ENCODE measurements at places on chromosomes 1 and 21.

DNA sequence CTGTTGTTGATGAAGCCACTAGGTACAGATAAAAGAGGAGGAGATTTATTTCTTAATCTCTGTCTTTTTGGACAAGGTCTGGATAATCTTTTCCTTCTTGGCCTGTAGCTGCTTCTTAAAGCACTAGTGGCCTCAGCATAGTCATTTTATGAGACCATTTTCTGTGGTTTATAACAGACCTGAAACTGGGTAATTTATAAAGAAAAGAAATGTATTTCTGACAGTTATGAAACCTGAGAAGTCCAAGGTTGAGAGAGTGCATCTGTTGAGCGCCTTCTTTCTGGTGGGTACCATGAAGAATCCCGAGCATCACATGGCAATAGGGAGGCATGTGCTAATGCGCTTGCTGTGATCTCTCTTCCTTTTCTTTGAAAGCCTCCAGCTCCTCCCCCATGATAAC, 36.7 kb upstream of the PDC start:
- no peak for DNase-seq

GRCh38 chr1:207861442-207862177, 49.3 kb downstream of the CD34 start:
- no peak for DNase-seq

- DNase-seq, result no peak
Measured at GRCh38 chr1:53207726-53208125, 11.1 kb downstream of the CPT2 start.

GRCh38 chr1:210769473-210769872, 364.5 kb downstream of the KCNH1 start:
- DNase-seq, result no peak

- DNase-seq, result no peak
Measured at GRCh38 chr1:55195521-55196233, 19.5 kb downstream of the USP24 start.

GRCh38 chr1:108570128-108570527, 10.2 kb downstream of the EEIG2 start:
- peak; percentile 39 for DNase-seq

GRCh38 chr1:176244851-176245250, 37.8 kb upstream of the COP1 start:
- DNase-seq, result no peak

DNA sequence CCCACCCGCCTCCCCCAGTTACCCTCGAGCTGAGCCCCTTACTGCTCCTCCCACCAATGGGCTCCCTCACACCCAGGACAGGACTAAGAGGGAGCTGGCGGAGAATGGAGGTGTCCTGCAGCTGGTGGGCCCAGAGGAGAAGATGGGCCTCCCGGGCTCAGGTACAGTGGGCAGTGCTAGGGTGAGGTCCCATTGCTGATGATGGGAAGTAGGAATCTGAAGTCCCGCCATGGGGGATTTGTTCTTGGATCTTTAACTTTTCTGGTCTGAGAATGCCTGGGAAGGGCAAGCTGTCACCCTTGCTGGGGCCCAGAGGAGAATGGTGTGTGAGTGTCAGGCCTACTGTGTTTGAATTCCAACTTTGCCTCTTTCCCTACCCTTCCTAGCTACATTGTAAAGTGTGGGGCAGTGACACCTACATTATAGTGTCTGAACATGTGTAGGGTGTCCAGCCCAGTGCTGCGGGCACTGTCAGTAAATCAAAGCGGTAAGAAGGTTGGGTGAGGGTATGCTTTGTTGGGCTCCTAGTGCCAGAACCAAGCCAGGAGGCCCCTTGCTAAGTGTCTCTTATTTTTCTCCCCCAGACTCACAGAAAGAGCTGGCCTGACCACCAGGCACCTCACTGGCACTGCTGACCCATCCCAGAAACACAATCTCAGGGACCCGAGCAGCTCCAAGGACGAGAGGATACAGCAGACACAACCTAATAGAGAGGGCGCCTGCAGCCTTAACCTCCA, 44.7 kb downstream of the YARS1 start:
- no peak for DNase-seq

DNA sequence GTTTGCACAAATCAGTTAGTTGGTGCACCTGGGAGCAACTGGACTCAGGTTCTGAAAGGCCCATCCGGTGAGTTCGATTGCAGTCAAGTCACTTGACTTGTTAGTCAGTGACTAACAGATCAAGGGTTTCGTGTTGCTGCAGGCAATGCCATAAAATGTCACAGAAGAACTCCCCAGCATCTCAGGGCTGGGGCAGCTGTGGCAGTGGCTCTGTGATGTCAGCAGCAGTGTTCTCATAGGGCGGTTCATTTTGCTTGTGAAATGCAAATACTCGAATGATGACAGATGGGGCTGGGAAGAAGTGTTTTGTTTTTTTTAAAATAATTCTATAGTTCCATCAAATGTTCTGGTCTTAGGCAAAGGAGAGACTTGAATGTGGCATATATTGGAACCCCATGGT, 287.8 kb downstream of the LMX1A start:
- DNase-seq, result no peak

- no peak for DNase-seq
Measured at GRCh38 chr1:167612587-167613385, 17.2 kb upstream of the RCSD1 start.

GRCh38 chr1:108192581-108192980, 7.6 kb downstream of the SLC25A24 start:
- no peak for DNase-seq

DNA sequence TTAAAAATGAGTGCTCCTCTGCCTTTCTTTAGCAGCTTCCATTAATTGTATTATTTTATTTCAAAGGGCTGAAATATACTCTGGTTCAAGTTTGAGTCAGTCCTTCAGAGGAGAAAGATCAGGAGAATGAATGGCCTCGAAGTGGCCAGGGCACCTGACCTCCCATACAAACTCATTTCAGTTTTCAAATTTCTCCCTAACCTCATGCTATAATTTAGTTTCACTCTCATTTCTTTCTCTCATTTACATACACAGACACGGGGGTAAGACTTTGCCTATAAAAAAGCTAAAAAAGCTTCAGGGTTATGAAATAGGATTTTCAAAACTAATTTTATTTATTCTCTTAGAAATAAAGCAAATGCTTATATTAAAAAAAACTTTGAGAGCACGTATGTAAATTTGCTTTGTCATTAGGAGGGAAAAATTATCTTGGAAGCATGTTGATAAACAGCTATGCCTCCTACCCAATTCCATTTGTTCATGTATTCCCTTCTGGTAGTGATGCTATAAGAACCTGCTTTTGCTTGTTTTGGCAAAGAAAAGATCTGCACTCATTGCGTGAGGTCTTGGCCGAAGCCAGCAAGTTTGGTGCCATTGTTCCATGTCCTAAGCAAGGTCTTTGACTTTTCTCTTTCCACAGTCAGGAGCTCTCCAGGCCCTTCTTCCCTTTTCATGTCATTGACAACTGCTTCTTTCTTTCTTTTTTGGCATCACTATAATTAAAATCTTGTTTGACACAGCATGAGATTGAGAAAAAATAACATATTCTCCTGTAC, 80.4 kb upstream of the LRRC53 start:
- DNase-seq, result no peak

DNA sequence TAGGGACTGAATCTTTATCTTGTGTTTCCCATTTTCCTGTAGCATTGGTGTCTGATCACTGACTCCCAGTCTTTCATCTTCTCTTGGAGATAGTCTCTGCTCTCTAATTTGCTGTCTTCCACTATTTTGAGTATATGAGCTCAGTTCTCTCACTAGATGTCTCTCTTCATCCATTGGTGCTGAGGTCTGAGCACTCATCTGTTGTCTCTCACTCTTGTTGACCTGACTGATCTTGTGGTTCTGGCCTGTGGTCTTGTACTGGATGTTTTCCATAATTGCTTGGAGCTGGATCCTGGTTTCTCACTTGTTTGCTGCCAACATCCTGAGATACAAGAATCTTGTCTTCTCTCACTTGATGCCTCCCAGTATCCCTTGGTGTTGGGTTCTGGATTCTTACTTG, 25.1 kb upstream of the S100A11 start:
- no peak for DNase-seq

DNA sequence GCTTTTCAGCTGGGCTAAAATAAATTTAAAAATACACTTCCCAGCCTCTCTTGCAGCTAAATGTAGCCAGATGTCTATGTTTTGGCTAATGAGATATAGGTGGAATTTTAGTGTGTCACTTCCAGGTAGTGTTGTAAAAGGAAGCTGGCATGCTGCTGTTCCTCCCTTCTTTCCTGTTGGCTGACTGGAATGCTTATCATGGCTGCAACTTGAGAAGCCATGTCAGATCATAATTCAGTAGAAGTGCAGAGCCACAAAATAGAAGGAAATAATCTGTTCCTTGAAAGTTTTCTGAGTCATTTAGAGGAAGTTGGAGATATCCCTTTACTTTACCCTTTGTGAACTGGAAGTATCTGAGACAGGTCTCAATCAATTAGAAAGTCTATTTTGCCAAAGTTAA, 10.9 kb upstream of the RBM15 start:
- no peak for DNase-seq

GRCh38 chr1:225735252-225736149, 42.1 kb upstream of the SRP9 start:
- peak; percentile 99 for DNase-seq

DNA sequence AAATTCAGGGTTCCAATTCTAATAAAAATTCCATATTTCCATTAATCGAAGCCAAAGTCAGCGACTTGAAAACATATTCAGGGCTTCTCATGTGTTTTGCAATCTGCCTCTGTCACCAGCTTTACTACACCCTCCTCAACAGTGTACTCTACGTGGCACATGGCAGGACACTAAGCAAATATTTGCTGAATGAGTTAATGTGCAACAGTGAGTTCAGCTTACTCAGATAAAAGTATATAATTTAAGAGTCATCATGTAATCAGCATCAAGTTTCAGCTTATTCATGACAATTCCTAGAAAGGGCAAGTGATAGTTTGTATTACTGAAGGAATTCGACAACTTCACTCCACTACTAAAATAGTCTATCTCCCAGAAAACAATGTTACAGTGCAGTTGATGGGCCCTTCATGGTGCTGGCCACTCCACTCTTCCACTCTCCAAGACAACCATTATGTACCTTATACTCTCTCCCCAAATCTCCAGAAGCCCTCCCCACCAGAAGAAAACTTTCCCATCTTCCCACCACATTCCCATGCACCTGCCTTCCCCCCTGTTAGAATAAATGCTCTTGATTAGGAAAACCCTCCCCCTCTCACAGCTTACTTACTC, 97.3 kb downstream of the TTLL7 start:
- no peak for DNase-seq

- no peak for DNase-seq
Measured at GRCh38 chr1:174913225-174913903, 86.4 kb upstream of the CACYBP start.

DNA sequence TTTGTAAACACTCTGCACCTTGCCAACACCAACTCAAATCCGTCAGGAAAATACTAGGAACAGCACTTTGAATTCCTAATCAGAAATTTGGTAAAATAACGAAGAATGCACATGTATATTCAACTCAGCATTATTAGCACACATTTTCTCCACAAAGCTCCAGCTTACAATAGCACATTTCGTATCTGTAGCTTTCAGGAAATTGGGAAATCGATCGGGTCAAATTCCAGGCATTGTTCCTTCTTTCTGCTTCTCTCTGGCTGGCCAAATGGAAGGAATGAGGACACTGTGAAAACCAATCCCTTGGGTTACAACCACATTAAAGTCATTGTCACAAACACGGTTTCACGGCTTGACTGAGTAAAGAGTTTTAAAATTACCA, 58.6 kb downstream of the NPHP4 start:
- no peak for DNase-seq

GRCh38 chr1:45335855-45336324, 4.1 kb upstream of the TOE1 start:
- DNase-seq, result no peak

DNA sequence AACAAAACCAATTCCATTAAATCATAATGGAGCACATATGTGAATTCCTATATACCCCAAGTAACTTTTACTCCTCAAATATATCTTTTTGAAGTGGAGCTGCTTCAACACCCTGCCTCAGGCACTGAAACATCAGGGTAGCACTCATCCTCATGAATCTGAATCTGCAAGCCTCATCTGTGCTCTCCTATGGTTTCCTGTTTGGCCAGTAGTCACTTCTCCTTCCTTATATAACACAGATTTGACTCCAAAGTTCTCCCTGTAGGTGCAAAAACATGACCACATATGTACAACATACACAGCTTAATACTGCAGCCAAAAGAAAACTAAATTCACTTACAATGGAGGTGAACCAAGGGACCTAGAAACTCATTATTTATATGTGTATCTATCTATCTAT, 7.2 kb downstream of the TRIT1 start:
- DNase-seq, result no peak

- DNase-seq, result peak; percentile 70
Measured at GRCh38 chr1:197180252-197180878, 33.9 kb upstream of the ASPM start.

GRCh38 chr1:40315795-40316594, 1.1 kb downstream of the COL9A2 start:
- DNase-seq, result no peak

DNA sequence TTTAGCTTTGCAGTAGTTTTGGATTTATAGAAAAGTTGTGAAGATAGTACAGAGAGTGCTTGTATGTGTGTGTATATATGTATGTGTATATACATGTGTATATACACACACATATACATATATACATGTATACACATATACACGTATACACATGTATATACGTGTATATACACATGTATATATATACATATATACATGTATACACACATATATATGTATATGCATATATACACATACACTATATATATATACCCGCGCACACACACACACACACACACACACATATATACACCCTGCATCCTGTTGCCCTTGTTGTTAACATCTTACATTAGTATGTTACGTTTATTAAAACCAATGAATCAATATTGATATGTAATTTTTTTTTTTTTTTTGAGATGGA, 24.3 kb downstream of the RPRD2 start:
- DNase-seq, result no peak

GRCh38 chr21:30101967-30102366, 64.6 kb downstream of the CLDN17 start:
- DNase-seq, result no peak

- DNase-seq, result no peak
Measured at GRCh38 chr1:165235777-165236291, 120.7 kb downstream of the LMX1A start.

DNA sequence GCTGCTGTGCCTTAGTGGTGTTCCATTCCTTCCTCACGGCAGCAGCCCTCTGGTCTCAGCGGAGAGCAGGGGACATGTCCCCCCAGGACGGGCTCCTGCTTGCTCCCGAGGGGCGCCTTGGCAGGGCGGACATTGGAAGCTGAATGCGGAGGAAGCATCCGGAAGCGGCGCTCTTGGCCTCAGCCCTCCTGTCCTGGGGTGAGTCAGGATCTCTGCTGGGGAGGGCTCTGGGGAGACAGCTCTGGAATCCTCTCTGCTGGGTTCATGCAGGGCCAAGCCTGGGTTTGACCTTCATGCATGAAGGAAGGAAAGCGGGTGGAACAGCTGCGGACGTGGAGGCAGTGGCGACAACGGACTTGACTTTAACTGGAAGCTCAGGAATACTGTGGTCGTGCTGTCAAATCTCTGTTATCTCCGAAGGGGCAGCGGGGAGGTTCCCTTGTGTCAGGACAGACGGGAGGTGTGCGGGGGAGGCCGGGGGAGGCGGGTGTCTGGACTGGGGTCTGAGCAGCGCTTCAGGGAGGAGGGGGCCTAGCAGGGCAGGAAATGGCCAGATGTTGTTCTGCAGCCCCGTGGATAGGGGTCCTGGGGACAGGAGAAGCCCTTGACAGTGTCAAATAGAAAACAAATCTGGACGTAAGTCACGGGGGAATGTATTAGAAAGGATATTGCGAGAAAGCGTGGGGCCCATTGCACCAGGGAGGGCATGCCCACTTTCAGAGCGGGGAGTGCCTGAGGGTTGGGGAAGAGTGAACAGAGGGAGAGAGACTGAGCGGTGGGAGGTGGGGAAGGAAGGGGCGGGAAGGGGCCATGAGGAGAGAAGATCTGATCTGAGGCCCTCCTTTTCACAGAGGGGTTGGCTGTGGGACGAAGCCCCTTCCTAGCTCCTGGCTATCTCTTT, 26.6 kb downstream of the CRYAA start:
- DNase-seq, result no peak
